Left forelimb (tissue), 1 donor: ENCODE measurements at places on chromosomes 11 and 22.

- DNase-seq: no peak
These were observed 96.1 kb downstream of the MAML2 start for GRCh38 chr11:96246718-96247552.

- DNase-seq: no peak
These were observed 2.9 kb downstream of the ALDH3B1 start for GRCh38 chr11:68012843-68013610.

- no peak for DNase-seq
These were observed 58.4 kb downstream of the PPFIBP2 start for GRCh38 chr11:7572001-7572712.

- DNase-seq: no peak
These were observed 4.7 kb downstream of the MPEG1 start for GRCh38 chr11:59207988-59208451.

DNA sequence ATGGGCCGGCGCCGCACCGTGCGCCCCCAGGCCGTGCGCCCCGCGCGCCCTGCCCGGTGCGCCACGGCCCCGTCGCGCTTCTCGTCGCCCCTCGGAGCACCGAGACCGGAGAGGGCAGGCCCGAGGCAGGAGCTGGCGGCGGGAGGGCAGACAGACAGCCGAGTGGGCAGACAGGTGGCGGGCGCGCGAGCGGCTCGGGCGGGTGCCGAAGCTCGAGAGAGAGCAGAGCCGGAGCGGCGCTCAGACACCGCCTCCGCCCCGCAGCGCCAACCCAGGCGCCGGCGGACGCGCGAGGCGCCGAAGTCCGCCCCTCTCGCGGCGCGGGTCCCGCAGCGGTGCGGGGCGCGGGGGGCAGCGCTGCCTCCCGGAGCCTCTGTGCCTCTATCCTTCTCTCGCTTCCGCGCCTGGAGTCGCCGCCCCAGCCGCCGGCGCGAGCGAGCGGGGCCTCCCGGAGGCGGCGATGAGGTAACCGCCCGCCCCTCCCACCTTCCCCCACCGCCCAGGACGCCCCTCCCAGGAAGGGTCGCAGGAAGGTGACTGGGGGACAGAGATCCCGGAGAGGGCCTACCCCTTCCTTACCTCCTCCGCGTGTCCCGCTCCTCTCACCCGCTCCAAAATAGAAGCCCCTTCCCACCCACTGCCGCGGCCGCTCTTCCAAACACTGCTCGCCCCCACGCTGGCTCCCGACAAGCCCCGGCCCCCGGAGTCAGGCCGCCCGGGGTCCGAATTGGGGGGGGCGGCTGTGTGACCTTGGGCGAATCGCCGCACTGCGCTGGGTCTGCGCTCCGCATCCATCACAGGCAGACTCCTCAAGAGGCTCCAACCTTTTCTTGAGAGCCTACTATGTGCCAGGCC lies at the start of gene RASL10A:
RASL10A (minus strand) TSS at position 412 of the 855 bp plus-strand sequence. CDS start 451 bp downstream, outside the sequence.
- no peak for DNase-seq

DNA sequence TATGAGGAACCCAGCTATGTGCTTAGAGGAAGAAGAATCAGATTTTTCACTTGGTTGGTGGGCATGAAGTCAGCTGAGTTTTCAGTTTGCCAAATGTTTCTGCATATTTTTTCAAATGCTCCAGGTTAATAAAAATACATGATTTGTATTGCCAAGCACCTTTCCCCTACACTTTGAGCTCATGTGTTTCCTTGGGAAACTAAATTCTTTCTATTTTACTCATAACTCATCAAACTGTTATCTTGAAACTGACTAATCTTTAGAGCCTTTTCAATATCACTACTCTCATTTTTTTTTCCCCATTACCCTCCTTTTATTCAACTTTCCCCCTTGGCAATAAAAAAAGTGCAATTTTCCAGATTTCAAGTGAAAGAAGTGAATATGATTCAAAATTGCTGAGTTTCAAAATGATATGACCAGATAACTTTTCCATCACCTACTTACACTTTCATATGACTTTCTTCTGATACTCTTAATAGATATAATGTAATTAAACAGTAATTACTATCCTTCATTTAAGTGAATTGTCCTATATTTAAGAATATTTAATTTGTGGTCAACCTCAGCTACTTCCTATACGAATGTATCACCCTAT lies 91.9 kb upstream of the SOX6 start:
- no peak for DNase-seq

- DNase-seq: peak; percentile 88
These were observed 11.5 kb downstream of the YPEL4 start for GRCh38 chr11:57638005-57638781.
